ENCODE measurements at places on chromosomes 6 and 20.

GRCh38 chr20:53875452-53875851 lies 194.9 kb downstream of the BCAS1 start:
- no peaks in the 10 kb centered on the region for H3K36me3 ChIP-seq
- no peaks in the 10 kb centered on the region for H3K27me3 ChIP-seq
- no peak overlapping the region for H3K27ac ChIP-seq
- H3K4me1 ChIP-seq, result peaks cover 24% of the 10 kb centered on the region

DNA sequence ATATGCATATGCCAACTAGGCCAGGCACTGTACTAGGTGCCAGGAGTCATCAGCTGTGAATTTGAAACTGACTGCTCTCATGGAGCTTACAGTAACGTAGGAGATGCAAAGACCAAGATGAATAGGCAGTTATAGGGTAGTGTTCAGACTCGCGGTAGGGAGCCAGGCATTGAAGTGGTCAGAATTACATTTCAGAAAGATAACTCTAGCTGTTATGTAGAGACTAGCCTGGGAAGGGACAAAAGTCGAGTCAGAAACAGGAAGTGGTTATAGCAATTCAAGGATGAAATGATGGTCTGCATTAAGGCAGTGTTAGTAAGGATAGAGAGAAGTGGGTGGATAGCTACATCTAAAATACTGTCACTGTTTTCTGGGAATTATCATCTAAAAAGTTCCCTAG lies 56.6 kb downstream of the PCMT1 start:
- H3K4me1 ChIP-seq, result no peaks in the 10 kb centered on the region
- H3K27me3 ChIP-seq, result no peaks in the 10 kb centered on the region
- no peak overlapping the region for H3K27ac ChIP-seq
- no peak overlapping the region for H3K4me3 ChIP-seq
- no peaks in the 10 kb centered on the region for H3K36me3 ChIP-seq

- no peak for DNase-seq
- H3K4me3 ChIP-seq, result no peak overlapping the region
- no peaks in the 10 kb centered on the region for H3K27me3 ChIP-seq
- H3K27ac ChIP-seq, result no peak overlapping the region
Observed at GRCh38 chr6:12265296-12265695, 24.9 kb upstream of the EDN1 start.

- H3K27me3 ChIP-seq, result no peaks in the 10 kb centered on the region
- DNase-seq, result no peak
- H3K27ac ChIP-seq, result no peak overlapping the region
- no peaks in the 10 kb centered on the region for H3K36me3 ChIP-seq
- H3K4me3 ChIP-seq, result no peak overlapping the region
Observed at GRCh38 chr20:11972478-11972877, 54.8 kb downstream of the BTBD3 start.

GRCh38 chr6:149063468-149063867 lies 254.0 kb upstream of the TAB2 start:
- no peak overlapping the region for H3K4me3 ChIP-seq
- no peak overlapping the region for H3K27ac ChIP-seq
- DNase-seq, result no peak
- H3K4me1 ChIP-seq, result peaks cover 29% of the 10 kb centered on the region

DNA sequence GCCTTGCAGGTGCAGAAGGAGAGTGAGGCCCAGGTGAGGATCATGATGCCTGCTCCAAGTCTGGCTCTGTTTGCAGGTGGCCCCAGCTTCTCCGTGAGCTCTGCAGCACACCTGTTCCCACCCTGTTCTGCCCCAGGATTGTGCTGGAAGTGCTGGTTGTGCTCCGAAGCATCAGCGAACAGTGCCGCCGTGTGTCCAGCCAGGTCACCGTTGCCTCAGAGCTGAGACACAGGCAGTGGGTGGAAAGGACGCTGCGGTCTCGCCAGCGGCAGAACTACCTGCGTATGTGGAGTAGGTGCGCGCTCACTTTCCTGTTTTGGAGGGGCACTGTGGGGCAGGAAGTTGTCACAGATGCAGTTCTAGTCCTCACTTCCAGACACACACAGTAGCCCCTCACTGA lies 25.0 kb downstream of the ERMARD start:
- H3K27ac ChIP-seq, result no peak overlapping the region
- no peaks in the 10 kb centered on the region for H3K4me1 ChIP-seq
- H3K27me3 ChIP-seq, result no peaks in the 10 kb centered on the region
- H3K4me3 ChIP-seq, result no peak overlapping the region
- no peak for DNase-seq
- H3K36me3 ChIP-seq, result peaks cover 6% of the 10 kb centered on the region

DNA sequence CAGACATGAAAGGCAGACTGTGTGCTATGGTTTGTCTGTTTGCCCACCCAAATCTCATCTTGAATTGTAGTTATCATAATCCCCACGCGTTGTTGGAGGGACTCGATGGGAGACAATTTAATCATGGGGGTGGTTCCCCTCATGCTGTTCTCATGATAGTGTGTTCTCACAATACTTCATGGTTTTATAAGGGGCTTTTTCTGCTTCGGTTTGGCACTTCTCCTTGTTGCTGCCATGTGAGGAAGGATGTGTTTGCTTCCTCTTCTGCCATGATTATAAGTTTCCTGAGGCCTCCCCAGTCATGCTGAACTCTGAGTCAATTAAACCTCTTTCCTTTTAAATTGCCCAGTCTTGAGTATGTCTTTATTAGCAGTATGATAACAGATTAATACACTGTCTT lies 47.2 kb upstream of the MICB start:
- H3K27ac ChIP-seq, result no peak overlapping the region
- DNase-seq, result no peak
- H3K4me1 ChIP-seq, result no peaks in the 10 kb centered on the region
- H3K36me3 ChIP-seq, result no peaks in the 10 kb centered on the region
- no peak overlapping the region for H3K4me3 ChIP-seq
- no peaks in the 10 kb centered on the region for H3K27me3 ChIP-seq

GRCh38 chr20:3106658-3107463 lies 22.3 kb upstream of the AVP start:
- peaks cover 60% of the 10 kb centered on the region for H3K36me3 ChIP-seq
- DNase-seq, result no peak
- no peaks in the 10 kb centered on the region for H3K27me3 ChIP-seq
- H3K4me3 ChIP-seq, result no peak overlapping the region
- no peak overlapping the region for H3K27ac ChIP-seq
- no peaks in the 10 kb centered on the region for H3K4me1 ChIP-seq

DNA sequence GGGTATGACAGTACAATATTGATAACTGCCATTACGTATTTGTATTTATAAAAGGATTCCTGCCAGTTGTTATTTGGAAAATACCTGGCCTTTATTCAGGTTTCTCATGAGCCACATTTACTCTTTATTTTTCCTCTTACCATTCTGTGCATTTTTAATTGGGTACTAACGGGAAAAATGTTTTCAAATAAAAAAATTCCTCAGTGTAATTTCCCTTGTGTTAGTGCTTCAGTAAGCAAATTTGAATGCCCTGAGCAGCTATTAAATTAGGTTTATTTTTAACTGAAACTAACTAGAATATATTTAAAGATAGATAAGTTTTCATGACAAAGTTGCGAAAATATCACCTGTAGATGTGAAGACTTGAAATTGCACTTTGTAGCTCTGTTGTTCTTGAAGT lies 146.0 kb downstream of the PTCHD4 start:
- DNase-seq, result no peak
- no peaks in the 10 kb centered on the region for H3K4me1 ChIP-seq
- H3K4me3 ChIP-seq, result no peak overlapping the region
- H3K27ac ChIP-seq, result no peak overlapping the region
- no peaks in the 10 kb centered on the region for H3K36me3 ChIP-seq

GRCh38 chr20:16479666-16480065 lies 93.6 kb downstream of the KIF16B start:
- no peaks in the 10 kb centered on the region for H3K36me3 ChIP-seq
- H3K27me3 ChIP-seq, result no peaks in the 10 kb centered on the region
- no peak overlapping the region for H3K4me3 ChIP-seq
- no peak for DNase-seq
- H3K4me1 ChIP-seq, result no peaks in the 10 kb centered on the region

GRCh38 chr6:16471222-16471909 lies 233.0 kb downstream of the GMPR start:
- H3K36me3 ChIP-seq, result no peaks in the 10 kb centered on the region
- no peaks in the 10 kb centered on the region for H3K27me3 ChIP-seq
- H3K4me3 ChIP-seq, result no peak overlapping the region
- H3K4me1 ChIP-seq, result no peaks in the 10 kb centered on the region
- no peak for DNase-seq
- H3K27ac ChIP-seq, result no peak overlapping the region

Data from tibial nerve (tissue), 4 donors.